ENCODE measurements at places on chromosomes 3 and 15.

DNA sequence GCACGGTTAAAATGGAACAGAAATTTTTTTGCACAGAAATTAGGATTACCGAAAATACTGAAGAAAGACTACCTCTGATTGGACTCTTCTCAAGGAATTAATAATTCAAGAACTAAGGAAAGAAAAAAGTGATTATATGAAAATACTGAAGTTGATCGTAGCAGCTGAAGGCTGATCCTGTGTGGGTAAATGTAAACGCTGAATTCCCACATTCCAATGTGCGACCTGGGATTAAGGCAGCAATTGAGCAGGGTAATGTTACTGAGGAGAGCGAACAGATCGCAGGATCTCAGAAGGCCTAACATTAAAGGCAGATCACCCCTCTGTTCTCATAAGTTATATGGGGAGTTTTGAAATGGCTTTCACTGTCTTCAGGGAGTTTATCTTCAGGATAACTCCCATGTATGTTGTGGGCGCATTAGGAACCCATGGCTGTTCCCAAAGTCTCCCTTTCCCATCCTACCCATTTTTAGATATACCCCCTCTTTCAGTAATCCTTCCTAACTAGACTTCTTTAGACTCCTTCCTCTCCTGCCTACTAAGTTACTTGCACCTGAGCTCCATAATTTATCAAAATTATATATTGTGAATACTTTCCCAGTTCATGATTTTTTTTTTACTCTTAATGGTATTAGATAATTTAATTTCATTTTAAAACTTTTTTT, 1.0 kb upstream of the UBL7 start:
- DNase-seq = no peak

DNA sequence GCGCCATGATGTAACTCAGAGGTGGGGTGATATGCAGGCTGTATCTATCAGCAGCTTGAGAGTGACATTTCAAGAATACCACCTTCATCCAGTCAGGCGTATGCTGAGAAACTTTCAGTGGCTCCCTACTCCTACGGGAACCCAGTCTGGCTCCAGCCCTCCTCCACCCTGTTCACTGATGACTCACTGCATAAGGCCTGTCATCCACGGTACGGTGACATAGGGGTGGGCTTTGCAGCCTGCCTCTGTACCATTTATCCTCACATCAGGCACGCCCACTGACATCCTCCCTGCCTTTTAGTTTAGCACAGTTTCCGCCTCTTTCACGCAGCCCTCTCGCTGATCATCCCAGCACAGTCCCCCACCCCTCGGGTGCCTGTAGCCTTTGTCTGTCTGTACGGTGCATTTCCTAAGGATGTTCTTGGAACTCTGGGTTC, 11.7 kb downstream of the PXYLP1 start:
- peak; percentile 47 for DNase-seq

- DNase-seq = no peak
Measured at GRCh38 chr15:94875550-94875949, 644.2 kb downstream of the MCTP2 start.

DNA sequence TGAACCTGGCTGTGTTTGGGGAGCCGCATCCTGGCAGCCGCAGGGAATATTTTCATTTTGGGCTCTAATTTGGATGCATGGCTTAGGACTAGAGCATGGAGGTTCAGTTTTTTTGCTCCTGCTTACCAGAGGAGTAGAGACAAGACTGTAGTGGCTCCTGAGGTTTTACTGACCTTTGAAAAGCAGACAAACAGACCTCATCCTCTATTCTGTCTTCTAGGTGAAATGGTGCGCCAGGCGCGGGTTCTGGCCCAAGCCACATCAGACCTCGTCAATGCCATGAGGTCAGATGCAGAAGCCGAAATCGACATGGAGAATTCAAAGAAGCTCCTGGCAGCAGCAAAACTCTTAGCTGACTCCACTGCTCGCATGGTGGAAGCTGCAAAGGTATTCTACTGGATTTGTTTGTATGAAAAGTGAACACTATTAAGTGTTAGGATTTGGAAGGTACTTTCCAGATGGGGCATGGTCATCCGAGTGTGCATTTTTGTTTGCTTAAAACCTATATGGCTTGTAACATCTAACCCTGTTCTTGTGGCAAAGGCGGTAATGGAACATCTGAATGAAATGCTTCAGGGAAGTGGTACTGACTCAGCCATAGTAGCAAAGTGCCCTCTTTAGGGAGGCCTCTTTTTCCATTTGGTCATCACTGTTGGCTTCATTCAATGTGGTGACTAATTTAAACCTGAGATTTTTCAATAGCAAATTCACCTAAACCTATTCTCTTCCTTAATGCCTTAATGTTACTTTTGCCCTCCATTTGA, 330.7 kb upstream of the TPM1 start:
- DNase-seq = no peak

- DNase-seq = no peak
Measured at GRCh38 chr3:38533285-38533976, 37.3 kb downstream of the EXOG start.

- no peak for DNase-seq
Measured at GRCh38 chr3:69740103-69741021, 1.1 kb downstream of the MITF start.

- no peak for DNase-seq
Measured at GRCh38 chr3:189139611-189139940, 32.2 kb upstream of the TPRG1 start.

- DNase-seq = no peak
Measured at GRCh38 chr3:189985948-189986347, 134.7 kb downstream of the P3H2 start.

DNA sequence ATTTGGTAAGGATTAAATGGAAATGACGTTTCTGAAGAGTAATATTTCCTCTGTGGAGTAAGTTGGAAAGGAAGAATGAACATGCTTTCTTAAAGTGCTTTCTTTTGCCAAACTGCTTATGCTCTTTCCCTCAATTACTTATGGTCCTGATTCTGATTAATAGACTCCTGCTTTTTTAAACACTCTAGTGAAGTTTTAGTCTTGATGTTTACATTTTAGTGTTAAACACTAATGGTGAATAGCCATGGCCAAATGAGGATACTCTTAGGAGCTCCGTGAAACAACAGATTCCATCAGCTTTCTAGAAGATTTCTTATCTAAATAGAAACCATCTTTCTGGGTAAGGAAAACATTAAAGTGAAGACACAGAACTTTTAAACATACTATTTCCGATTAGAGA, 117.6 kb downstream of the P3H2 start:
- no peak for DNase-seq

- no peak for DNase-seq
Measured at GRCh38 chr15:44501768-44502366, 35.1 kb upstream of the EIF3J start.

GRCh38 chr3:43023746-43024145, 44.6 kb downstream of the GASK1A start:
- no peak for DNase-seq

DNA sequence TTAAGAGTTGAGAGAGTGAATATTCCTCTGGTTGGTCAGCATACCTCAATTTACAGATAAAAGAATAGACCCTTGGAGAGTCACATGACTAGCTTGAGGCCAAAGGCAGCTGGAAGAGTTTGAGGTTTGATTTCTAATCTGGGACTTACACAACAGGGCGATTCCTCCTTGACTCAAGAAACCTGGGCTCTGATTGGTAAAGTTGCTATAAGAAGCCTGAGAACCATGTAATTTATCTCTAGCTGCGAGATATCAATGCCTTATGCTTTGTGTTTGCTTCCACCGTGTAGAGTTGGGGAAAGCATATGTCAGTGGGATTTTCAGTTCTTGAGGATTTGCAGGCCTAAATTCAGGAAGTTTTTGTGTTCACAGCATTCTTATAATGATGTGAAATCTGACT, 206.0 kb downstream of the KLHL25 start:
- DNase-seq = no peak

DNA sequence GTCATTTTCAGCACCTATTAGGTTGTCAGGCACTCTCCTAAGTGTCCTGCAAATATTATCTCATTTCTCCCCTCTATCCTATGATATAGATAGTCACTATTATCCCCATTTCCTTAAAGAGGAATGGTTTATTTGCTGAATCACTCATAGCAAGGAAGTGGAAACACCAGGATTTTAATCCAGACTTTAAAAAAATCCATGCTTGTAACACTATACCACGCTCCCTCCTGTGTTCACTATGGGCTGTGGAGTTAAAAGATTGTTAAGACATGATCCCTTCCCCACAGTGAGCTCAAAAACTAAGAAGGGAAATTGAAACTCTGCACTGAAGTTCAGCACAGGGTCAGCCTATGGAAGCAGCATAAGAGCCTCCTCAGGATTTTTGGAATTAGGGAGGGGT, 60.2 kb downstream of the TMEM39A start:
- no peak for DNase-seq

- no peak for DNase-seq
Measured at GRCh38 chr3:196288141-196288460, 575 bp upstream of the PCYT1A start.

- DNase-seq = no peak
Measured at GRCh38 chr3:32366638-32367397, 24.8 kb upstream of the CMTM7 start.

DNA sequence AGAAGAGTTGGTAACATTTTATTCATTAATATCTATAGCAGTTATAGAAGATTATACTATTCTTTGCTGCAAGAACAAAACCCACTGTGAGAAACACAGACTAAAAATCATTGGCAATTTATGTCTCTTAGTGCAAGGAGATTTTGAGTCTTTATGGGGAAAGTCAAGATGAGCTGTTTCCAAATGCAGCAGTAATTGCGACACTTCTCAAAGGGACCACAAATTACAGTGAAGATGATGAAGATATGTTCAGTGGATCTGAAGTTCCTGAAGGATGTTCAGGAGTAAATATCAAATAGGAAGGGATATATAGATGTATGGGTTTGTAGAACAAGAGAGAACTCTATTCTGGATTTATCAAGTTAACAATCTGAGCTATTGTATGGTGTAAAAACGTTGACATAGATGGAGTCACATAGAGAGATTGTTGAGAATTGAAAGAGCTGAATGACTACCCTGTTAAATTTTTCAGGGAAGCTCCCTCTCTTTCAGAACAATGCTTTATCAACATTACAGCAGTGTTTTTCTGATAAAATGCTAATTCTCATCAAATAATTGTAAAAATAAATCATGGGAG, 71.8 kb downstream of the DTWD1 start:
- DNase-seq = no peak

GRCh38 chr3:127478922-127479321, 111.6 kb downstream of the TPRA1 start:
- DNase-seq = no peak

GRCh38 chr3:115692887-115693524, 69.7 kb downstream of the GAP43 start:
- peak; percentile 29 for DNase-seq

GRCh38 chr15:74505837-74506514, 35.0 kb upstream of the ARID3B start:
- DNase-seq = no peak

DNA sequence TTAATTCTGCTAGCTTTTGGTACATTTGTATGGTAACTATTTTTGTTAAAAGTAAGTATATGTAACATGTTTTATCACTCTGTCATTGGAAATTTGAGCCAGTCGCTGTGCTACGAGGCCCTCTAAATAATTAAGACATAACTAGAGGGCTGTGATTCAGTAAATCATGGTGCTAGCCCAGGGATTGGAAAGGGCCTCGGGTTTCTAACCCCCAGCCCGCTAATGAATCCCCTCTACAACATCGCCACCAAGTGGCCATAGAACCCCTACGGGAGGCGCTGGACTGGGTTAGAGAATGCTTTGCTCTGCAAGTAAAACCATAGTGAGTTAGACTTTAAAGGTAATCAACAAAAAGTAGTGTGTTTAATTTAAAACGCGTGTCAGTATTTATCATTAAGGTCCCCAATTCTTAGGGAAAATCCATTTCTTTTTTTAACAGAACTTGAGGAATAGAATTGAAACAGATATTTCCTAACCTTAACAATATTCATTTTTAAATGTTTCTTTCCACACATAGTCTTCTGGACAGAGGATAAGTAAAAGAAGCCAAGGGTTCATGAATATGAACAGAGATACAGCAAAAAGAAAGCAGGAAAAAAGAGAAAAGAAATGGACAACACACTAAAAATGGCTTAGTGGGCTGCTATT, 744.7 kb downstream of the EPHA3 start:
- DNase-seq = no peak

DNA sequence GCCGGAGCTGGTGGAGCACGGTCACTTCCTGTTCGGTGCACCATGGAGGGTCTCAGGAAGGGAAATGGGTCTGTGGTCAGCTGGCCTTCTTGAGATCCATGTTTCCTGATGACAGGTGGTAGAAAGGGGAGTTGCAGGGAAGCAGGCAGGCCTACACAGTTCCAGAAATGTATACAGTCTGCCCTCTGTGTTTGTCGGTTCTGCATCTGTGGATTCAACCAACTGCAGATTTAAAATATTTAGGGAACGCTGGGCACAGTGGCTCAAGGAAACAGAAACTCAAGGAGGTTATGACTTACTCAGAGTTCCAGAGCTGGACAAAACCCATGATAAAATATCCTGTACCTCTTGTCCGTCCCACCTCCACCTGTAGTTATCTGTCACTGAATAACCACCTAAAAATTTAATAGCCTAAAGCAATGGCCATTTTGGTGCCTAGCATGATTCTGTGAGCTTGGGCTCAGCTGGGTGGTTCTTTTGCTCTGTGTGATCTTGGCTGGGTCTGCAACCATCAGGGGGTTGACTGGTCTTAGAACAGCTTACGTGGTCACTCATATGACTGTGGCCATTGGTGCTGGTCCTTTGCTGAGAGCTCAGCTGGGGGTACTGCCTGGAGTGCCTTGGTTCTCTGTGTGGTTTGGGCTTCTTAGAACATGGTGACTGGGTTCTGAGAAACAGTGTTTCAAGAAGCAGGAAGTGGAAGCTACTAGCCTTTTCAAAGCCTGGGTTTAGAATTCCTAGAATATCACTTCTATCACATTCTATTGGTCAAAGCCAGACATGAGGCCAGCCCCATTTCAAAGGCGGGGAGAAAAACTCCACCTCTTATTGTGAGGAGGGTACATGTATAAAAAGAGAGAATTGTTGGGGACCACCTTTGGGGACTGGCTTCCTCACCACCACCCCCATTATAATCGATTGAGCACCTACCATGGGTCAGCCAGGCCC, 239.7 kb upstream of the BHLHE40 start:
- no peak for DNase-seq

- no peak for DNase-seq
Measured at GRCh38 chr15:35725353-35725752, 179.4 kb upstream of the DPH6 start.

DNA sequence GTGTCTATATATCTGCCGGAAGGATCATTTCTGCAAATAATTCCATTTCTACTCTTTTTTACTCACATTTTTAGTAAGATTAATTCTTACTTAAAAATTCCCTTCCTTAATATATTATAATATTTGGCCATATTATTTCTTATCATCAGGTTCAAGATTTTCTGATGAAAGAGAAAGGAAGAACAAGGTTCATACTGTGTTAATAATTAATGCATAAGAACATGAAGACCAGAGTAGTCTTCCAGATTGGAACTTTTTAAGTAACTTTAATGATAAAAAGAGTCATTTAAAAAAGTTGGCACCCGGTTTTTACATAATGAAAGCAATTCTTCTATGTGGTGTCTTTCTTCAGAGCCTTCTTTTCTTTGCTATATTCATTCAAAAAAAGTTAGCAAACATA, 590 bp downstream of the ACKR4 start:
- no peak for DNase-seq

Data from stimulated activated CD8-positive, alpha-beta memory T cell treated with anti-CD3 and anti-CD28 coated beads, Interleukin-4, amount 100 ng/mL, for 1 hour (primary cell).